ENCODE measurements at places on chromosomes 5 and 9.

GRCh38 chr5:87020099-87020934, 247.4 kb upstream of the RASA1 start:
- no peak for DNase-seq

- no peak for DNase-seq
These were observed 164.5 kb upstream of the PHYKPL start for GRCh38 chr5:178396796-178397720.

DNA sequence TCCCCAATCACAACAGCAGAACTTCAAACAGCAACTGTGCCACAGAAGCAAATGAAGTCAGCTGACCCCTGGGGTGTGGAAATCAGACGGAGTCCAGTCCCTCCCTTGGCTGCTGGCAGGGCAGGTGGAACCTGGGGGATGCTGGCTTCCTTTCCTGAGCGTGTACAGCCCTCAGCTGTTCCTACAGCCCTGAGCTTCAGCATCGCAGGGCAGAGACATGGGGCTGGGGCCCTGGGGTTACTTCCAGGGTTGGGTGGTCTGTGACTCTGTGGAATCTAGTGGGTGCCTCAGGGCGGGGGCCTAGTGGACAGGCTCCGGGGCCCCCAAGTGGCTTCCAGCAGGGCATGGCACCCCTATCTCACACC, 7.3 kb upstream of the RXRA start:
- no peak for DNase-seq

DNA sequence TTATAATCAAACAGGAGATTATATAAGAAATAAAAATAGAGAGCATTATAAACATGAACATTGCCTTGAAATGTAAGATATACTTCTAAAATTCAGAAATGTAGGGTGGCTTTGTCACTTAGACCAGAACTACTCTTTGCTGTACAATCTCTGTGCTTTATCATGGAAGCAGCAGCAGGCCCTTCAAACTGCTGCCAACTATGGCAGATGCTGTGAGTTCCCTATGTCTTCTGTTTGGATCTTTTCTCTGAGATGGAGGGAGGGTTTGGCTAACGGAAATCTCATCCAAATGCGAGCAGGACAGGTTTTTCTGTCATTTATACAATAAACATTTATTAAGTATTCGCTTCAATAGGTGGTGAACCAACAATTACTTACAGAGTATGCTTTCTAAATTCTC, 34.8 kb upstream of the RICTOR start:
- DNase-seq = no peak

GRCh38 chr5:72541501-72542225, 34.5 kb upstream of the ZNF366 start:
- no peak for DNase-seq

GRCh38 chr5:87125766-87126165, 141.9 kb upstream of the RASA1 start:
- DNase-seq = no peak

GRCh38 chr9:125183054-125183453, 6.5 kb downstream of the PPP6C start:
- no peak for DNase-seq

GRCh38 chr9:119839888-119840287, 470.7 kb upstream of the BRINP1 start:
- no peak for DNase-seq

- DNase-seq = no peak
These were observed 202.9 kb downstream of the SGCD start for GRCh38 chr5:156529892-156530291.

DNA sequence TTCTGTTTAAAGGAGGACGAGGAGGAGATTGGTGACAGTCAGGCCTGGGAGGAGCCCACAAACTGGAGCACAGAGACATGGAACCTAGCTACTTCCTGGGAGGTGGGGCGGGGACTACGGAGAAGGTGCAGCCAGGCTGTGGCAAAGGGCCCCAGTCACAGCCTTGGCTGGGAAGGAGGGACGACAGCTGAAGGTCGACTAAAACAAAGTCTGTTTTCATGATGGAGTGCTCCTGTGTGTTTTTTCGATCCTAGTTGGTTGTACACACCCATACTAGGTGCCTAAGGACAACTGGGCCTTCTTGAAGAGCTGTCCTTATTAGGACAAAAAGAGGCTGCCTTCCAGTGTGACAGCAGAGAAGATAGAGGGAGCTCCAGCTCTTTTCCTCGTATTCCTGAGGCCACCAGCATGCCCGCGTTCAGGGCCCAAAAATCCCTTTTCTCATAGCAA, 2.9 kb downstream of the CCDC107 start:
- DNase-seq = no peak

- DNase-seq = no peak
These were observed 108.5 kb downstream of the MTREX start for GRCh38 chr5:55416306-55416705.

DNA sequence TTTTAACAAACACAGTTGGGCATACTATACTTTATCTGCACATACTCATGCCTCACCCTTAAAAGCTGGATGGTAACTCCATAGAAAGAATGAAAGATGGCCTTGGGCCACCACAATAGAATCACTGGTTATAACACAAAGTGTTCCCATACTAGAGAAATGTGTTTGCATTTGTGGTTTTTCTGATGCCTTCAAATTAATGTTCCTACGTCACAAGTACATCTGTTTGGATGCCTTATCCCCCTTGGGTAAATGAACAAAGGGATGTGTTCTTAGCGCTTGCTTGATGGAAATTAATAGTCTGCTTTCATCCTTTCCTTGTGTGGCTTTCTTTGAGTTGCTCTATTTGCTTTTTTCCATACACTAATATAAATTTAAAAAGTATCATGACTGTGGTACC, 291.1 kb upstream of the PDE4D start:
- DNase-seq = no peak

DNA sequence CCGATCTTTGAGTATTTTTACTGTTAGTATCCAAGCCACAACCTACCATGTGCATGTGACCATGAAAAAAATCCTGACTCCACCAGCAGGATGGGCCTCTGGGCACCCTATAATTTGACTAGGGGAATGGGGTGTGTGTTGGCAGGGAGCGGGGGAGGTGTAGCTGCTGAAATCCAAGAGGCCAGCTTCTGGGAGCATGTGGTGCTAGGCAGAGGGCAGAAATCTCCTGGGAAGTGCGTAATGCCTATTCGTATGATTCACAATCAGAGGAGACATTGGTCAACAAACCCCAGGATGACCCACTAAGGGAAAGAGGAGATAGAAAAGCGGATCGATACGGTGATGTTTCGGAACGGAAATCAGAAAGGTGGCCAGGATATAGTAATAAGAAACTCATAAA, 149.9 kb downstream of the ARSB start:
- no peak for DNase-seq

Data from stimulated activated CD8-positive, alpha-beta memory T cell treated with anti-CD3 and anti-CD28 coated beads, Interleukin-15, amount 100 ng/mL, for 4 hours (primary cell).